ENCODE measurements at places on chromosomes 2 and 18.

DNA sequence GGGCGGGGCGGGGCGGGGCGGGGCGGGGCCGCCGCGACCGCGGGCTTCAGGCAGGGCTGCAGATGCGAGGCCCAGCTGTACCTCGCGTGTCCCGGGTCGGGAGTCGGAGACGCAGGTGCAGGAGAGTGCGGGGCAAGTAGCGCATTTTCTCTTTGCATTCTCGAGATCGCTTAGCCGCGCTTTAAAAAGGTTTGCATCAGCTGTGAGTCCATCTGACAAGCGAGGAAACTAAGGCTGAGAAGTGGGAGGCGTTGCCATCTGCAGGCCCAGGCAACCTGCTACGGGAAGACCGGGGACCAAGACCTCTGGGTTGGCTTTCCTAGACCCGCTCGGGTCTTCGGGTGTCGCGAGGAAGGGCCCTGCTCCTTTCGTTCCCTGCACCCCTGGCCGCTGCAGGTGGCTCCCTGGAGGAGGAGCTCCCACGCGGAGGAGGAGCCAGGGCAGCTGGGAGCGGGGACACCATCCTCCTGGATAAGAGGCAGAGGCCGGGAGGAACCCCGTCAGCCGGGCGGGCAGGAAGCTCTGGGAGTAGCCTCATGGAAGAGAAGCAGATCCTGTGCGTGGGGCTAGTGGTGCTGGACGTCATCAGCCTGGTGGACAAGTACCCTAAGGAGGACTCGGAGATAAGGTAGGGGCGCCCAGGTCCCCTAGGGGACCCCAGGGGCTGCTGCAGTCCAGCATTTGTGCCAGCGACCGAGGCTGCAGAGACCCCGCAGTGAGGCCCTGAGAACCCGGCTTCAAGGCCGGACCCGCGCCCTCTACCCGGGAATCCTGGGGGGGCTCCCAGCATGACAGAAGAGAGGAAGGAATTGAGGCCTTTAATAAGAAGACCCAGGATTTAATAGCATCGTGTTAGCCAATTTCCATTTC, at the start of gene KHK:
KHK (plus strand) TSS at position 49 of the 870 bp plus-strand sequence; CDS start at position 537, 488 bp downstream.
- no peak for DNase-seq

- DNase-seq: no peak
Observed at GRCh38 chr18:50315100-50315871, 27.8 kb upstream of the CXXC1 start.

- no peak for DNase-seq
Observed at GRCh38 chr18:13564579-13564978, 161.8 kb downstream of the FAM210A start.

DNA sequence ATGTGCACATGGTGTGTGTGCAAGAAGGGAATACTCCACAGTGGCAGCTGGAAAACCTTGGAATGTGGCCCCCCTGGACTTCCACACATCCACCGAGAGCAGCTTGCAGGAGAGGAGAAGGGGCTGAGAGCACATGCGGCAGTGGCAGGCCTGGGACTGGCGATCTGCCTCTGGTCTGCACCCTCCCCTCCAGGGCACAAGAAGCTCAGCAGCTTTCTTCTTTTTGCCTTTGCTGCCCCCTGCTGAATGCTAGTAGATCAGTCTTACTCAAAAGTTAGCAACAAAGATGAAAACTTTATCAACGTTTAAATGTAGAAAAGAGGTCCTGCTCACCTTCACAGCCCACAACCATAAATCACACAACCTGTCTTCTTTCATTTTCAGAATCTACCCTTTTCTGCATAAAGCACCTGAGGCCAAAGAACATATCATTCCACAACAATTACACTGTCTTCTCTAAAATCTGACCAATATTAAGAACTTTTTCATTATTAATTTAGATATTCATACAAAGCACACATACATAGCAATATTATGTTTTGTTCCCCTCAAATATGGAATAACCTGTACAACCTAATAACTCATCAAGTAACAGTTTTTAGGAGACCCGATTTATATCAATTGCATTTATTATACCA, 34.6 kb downstream of the TGFBRAP1 start:
- DNase-seq: no peak

Data from SIG-M5 (cell line).